GM12878 (cell line): ENCODE measurements at places on chromosomes 6 and 20.

DNA sequence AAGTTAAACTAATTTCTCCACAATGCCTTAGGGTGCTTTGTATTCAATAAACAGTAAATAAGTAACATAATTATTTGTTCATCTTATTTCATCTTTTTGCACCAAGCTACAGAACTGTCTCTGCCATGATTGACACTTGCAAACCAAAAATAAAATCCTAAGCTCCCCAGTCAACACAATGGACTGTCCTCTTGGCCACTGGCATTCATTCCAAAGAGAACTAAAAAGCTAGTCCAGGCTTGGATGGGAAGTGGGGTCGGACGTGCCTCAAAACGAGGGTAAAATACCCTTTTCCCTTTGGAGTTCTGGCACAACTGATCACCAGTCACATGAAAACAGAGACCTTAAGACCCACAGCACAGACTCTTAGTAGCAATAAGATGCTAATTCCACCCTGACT, 66.4 kb upstream of the THBS2 start:
- no peak overlapping the region for H3K4me3 ChIP-seq
- H3K27ac ChIP-seq = no peak overlapping the region

- H3K27ac ChIP-seq = no peak overlapping the region
- DNase-seq = no peak
- no peaks in the 10 kb centered on the region for H3K36me3 ChIP-seq
- no peaks in the 10 kb centered on the region; the same call in 1 of the 2 replicates for H3K27me3 ChIP-seq
- H3K4me1 ChIP-seq = no peaks in the 10 kb centered on the region; the same call in none of the 2 replicates
- no peak overlapping the region for H3K4me3 ChIP-seq
Measured at GRCh38 chr6:150698391-150698790, 98.7 kb downstream of the PLEKHG1 start.

DNA sequence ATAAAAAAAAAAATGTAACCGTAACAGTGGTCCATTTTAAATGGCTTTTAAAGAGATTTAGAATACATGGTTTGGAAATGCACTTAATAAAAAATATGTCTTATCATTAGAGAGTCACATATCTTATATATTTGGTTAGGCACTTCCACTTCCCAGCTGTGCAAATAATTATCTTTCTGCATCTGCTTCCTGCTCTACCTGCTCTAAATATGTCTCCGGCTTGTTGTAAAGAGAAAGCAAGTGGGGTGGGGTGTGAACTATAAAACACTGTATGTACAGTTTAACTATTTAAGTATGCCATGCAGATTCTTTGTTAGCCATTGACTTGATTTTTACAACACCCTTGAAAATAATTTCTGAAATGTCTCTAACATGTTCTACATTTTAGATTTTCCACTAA, 106.3 kb downstream of the NKAIN2 start:
- no peak overlapping the region for H3K4me3 ChIP-seq
- H3K27ac ChIP-seq = no peak overlapping the region
- no peak for DNase-seq
- H3K36me3 ChIP-seq = no peaks in the 10 kb centered on the region
- no peaks in the 10 kb centered on the region for H3K4me1 ChIP-seq
- no peaks in the 10 kb centered on the region for H3K27me3 ChIP-seq

- no peak for DNase-seq
- H3K4me1 ChIP-seq = no peaks in the 10 kb centered on the region; the same call in 1 of the 2 replicates
- peaks cover 6% of the 10 kb centered on the region for H3K27me3 ChIP-seq
- no peaks in the 10 kb centered on the region for H3K36me3 ChIP-seq
- H3K4me3 ChIP-seq = no peak overlapping the region
Measured at GRCh38 chr20:38300438-38300837, 3.5 kb upstream of the BPI start.

GRCh38 chr6:154830771-154831170, 97.6 kb downstream of the SCAF8 start:
- no peaks in the 10 kb centered on the region for H3K4me1 ChIP-seq
- DNase-seq = no peak
- H3K36me3 ChIP-seq = peaks cover 18% of the 10 kb centered on the region
- no peak overlapping the region for H3K4me3 ChIP-seq
- no peak overlapping the region for H3K27ac ChIP-seq
- no peaks in the 10 kb centered on the region for H3K27me3 ChIP-seq

- H3K27me3 ChIP-seq = no peaks in the 10 kb centered on the region
- H3K36me3 ChIP-seq = no peaks in the 10 kb centered on the region
- no peaks in the 10 kb centered on the region for H3K4me1 ChIP-seq
- DNase-seq = no peak
Measured at GRCh38 chr6:19705606-19706005, 131.6 kb upstream of the ID4 start.

- H3K27me3 ChIP-seq = no peaks in the 10 kb centered on the region
- no peaks in the 10 kb centered on the region for H3K4me1 ChIP-seq
- no peaks in the 10 kb centered on the region for H3K36me3 ChIP-seq
- no peak overlapping the region for H3K4me3 ChIP-seq
- H3K27ac ChIP-seq = no peak overlapping the region
Measured at GRCh38 chr6:162871966-162872365, 144.2 kb downstream of the PACRG start.

DNA sequence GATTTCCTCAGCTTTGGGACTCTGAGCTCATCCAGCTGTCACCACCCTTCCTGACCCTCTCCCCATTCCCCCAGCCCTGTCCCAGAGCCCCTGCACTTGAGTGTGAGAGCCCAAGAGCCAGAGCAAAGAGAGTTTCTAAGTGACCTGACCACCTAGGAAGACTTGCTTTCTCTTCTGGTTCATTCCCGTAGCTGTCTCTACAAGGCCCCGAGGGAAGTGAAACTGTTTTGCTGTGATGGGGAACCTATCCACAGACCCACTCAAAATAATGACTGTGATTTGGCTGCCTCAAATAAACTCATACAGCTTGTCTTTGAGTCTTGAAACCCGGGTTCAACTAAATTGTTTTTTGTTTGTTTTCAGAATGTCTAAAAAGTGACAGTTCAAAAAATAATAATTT, 74.6 kb upstream of the XRN2 start:
- no peaks in the 10 kb centered on the region for H3K27me3 ChIP-seq
- H3K4me3 ChIP-seq = no peak overlapping the region
- peak; percentile 17 for DNase-seq
- H3K27ac ChIP-seq = no peak overlapping the region
- H3K4me1 ChIP-seq = peaks cover 10% of the 10 kb centered on the region
- no peaks in the 10 kb centered on the region for H3K36me3 ChIP-seq

- H3K4me3 ChIP-seq = no peak overlapping the region
- no peak for DNase-seq
- peaks cover 34% of the 10 kb centered on the region for H3K4me1 ChIP-seq
- peak overlapping the region; percentile 8; the same call in 1 of the 2 replicates for H3K27ac ChIP-seq
- H3K36me3 ChIP-seq = no peaks in the 10 kb centered on the region
Measured at GRCh38 chr6:37503309-37503965, 3.7 kb upstream of the CCDC167 start.

DNA sequence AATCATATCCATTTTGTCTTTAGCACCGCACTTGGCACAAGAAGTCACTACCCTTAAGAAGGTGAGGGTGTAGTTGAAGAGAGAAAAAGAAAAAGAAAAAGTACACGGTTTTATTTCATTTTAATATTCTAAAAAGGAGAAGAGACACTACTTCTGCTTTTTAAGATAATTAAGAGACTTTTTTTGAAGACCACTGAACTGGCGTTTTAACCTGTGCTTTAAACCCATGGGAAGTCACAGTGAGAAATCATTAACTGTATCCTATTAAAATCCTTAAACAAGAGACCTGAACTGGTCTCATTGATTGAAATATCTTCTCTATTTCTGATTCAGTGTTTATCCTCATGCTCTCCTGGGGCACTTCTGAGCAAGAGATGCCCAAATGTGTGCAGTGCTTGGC, 243.5 kb downstream of the TMEM242 start:
- no peak overlapping the region for H3K4me3 ChIP-seq
- H3K27me3 ChIP-seq = no peaks in the 10 kb centered on the region
- no peak overlapping the region for H3K27ac ChIP-seq
- no peak for DNase-seq

GRCh38 chr6:95279616-95280015, 297.7 kb upstream of the MANEA start:
- H3K27me3 ChIP-seq = no peaks in the 10 kb centered on the region
- no peak overlapping the region for H3K4me3 ChIP-seq
- no peaks in the 10 kb centered on the region for H3K4me1 ChIP-seq
- no peak for DNase-seq
- H3K36me3 ChIP-seq = no peaks in the 10 kb centered on the region

GRCh38 chr6:7142918-7143475, 35.2 kb downstream of the RREB1 start:
- H3K4me1 ChIP-seq = peaks cover 86% of the 10 kb centered on the region
- H3K36me3 ChIP-seq = peaks cover 2% of the 10 kb centered on the region
- H3K27me3 ChIP-seq = no peaks in the 10 kb centered on the region
- no peak for DNase-seq
